HuH-7.5 (cell line): ENCODE measurements at places on chromosomes 3 and 15.
A peak's percentile ranks its signal among the peaks of the same experiment; 100 is the strongest.

- no peak for DNase-seq
These were observed 96.6 kb upstream of the FLNB start for GRCh38 chr3:57911593-57911992.

DNA sequence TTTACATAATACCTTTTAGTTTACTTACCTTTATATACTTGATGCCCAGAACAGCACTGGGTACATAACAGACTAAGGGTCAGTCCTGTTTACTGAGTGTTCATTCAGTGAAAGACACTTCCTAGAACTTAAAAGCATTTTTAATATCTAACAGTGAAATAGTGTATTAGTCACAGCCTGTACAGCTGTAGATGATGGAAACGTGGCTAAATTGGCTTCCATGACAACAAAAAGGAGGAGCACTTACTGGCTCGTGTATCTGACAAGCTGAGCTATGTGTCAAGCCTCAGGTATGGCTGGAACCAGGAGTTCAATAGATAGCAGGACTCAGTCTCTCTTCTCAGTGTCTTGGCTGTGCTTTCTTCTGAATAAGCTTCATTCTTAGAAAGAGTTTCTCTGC, 40.2 kb downstream of the CMTM8 start:
- DNase-seq, result no peak

DNA sequence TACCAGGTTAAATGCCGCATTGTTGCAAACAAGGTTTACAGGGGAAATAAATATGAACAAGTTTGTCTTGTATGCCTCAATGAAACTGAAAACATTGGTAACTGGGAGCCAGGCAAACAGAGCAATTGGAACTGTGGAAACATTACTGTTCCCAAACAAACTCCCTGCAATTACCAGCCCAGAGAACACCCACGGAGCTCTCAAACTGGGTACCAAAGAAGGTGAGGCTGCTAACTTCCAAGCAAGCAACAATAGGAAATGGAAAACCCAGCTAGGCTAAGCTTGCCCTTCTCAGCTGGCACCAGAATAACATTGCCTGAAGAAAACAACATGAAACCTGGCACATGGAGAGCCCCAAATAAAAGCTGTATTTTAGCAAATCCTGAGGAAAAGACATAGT, 218.9 kb upstream of the THRB start:
- DNase-seq, result no peak

- DNase-seq, result no peak
These were observed 215.4 kb downstream of the THSD4 start for GRCh38 chr15:71330638-71331162.

- no peak for DNase-seq
These were observed 33.3 kb downstream of the TLE3 start for GRCh38 chr15:70064441-70064840.

DNA sequence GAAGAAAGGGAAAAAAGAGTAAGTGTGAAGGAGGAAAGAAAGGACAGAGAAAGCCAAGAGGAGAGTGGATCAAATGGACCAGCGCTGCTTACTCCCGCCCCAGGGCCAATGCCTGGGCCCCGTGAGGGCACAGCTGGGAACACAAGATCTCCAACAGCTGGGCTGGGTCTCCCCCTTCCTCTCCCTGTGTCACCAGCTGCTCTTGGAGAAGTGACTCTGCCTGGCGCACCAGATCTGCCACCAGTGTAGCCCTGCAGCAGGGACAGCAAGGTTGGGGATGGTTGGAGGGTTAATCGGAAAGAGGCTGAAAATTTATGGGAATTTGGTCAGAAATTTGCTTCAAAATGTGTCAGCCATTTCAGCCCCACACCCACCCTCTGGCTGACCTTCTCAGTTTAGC, 8.4 kb downstream of the CDAN1 start:
- no peak for DNase-seq

GRCh38 chr15:92958105-92958504, 58.0 kb downstream of the CHD2 start:
- DNase-seq, result no peak

DNA sequence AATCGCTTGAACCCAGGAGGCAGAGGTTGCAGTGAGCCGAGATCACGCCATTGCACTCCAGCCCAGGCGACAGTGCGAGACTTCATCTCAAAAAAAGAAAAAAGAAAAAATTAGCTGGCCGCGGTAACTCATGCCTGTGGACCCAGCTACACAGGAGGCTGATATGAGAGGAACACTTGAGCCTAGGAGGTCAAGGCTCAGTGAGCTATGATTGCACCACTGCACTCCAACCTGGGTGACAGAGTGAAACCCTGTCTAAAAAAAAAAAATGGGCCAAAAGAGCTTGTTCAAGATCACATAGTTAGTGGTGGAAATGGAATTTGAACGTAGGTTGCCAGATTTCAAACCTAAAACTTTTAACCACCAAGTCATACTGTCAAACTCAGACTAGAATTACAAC, 46.2 kb upstream of the PPP4R2 start:
- DNase-seq, result no peak

- no peak for DNase-seq
These were observed 36.5 kb upstream of the HACD2 start for GRCh38 chr3:123621186-123621849.

DNA sequence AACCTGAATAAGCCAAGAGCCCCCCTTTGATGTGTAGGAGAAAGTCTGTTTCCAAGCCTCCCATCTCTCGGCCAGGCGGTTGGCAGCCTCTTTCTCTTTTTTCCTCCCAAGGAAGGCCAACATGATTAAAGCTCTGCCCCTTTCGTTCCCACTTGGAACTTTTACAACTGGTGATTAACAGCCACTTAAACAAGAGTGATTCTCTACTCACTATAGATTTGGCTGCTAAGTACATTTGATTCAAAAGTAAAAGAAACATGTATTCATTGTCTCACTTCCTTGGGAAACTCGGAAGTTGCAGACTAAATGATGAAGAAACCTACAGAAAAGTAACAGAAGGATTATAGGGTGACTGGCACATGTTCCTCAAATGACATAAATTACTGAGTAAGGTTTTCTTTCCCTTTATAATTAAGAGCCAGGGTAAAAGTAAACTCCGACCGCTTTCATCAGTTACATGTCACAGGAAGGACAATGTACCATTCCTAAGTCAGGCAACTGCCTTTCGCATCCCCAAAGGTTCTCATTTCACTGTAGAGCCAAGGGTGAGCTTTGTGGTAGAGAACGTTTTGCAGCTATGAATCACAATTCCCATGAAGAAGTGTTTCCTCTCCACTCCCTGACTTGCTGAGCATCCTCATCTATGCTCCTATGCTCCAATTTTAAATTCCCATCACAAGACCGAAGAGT, 72.7 kb downstream of the MB21D2 start:
- no peak for DNase-seq

DNA sequence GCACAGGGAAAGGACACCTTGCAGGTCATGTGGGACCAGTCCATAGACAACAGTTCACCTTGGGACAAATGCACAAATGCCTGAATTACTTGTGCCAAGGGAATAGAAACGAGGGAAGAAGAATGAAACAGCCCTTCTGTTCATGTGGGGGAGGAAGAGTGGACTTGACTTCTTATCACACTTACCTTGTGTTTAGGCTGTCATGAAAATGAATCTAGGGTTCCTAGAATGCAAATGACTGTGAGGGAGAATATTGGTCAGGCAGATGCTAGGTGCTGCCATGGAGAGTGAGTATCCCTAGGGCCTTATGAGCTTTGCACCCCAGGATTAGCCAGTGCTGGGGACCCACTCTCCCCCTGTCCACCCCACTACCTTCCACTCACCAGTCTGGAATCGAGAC, 11.0 kb upstream of the PRKAR2A start:
- no peak for DNase-seq

DNA sequence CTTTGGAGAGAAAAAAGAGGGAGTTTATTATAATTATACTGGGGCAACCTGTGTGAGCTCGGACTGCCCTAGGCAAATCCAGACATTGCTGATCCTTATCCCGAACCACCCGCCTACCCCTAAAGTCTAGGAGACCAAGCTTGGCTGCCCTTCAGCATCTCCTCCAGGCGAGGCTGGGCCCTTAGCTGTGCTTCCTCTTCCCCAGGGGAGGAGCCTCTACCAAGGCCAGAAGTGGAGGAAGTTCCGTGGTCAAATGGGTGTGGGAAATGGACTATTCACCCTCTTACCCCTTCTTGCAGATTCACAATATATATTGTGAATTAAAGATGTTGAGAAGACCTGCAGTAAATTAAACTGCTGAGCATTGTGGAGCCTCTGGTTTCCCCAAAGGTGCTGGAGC, 158.3 kb upstream of the HES1 start:
- no peak for DNase-seq

DNA sequence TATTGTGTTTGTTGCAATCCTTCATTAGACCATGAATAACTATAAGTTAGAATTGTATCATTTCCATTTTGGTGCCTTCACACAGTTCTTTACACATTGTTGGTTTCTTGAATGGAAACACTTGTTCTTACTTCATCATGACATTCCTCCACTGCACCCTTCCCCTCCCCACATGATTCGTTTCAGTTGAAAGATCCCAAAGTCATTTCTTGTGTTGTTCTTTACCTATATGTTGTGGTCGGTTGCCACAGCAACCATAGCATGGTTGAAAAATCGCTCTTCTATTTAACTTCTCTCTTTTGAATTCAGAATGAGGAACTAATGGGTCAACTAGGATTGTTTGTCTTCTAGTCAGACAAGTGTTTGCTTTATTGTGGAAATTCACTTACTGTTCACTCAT, 103.3 kb downstream of the IL1RAP start:
- DNase-seq, result no peak

DNA sequence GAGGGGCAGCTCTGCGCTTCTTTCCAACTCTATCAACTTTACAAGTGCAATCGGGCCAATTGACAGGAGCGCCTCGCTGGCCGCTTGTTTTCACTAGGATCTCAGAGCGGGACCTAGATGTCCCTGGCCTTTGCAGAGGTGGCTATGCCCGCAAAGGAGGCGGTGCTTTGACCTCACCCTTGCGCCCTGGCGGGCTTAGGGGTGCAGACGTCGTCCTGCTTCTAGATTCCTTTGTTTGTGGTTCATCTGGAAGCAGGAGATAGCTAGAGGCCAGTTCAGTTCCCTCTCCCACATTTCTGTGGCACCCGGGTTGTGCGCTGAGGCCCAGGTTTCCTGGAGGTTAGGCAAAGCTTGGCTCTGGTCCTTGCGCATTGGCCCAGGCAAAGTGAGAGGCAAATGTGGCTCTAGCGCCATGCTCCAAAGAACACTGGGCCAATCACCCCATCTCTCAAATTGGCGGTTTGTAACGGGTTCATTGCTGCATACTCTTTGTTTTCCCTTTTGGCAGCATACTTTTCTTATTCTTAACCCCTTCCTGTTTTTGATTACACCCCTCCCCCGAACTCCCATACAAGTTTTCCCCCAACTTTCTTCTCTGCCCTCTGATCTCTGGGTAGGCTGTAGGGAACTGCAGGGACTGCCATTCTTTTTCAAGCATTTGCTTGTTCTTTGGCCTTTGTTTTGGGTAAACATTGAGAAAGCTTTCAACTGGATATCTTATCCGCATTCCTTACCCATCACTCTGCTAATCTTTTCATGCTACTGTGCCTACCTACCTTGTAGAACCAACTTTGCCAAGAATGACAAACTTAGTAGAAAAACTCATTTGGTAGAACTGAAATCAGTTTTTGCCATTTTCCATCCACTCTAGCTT, 1.4 kb downstream of the PPM1L start:
- DNase-seq, result no peak

- DNase-seq, result no peak
These were observed 12.4 kb upstream of the WNT7A start for GRCh38 chr3:13892304-13892703.

DNA sequence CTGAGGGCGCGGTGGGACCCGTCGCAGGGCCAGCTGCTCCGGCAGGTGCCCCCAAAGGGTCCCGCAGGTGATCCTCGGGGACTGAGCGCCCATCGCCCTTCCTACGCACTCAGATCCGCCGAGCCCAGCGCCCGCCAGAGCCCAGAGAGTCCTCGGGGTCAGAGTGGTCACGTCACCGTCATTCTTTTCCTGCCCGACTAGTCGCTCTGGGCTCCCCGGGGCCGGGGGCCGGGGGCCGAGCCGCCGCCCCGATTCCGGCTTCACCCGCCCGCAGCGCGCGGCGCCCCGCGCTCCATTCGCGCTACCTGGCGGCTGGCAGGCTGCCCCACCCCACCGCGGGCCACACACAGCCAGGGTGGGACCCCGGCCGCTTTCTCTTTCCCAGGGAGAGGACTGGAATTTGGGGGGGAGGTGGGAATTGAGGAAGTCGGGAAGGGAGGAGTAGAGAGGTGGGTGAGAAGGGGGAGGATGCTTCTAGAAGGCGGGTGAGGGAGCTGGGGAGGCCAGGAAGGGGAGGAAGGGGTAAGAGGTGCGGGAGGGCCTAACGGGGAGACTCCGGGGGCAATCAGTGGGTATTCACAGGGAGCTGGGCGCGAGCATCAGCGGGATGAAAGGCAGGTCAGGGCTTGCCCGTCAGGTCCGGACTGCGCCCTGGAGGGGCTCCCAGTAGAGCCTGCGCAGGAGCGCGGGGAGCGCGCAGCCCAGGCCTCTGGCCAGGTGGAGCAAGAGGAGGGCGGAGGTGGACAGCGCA, 36.1 kb upstream of the EPHB3 start:
- no peak for DNase-seq

GRCh38 chr15:38699633-38700230, 135.1 kb upstream of the RASGRP1 start:
- DNase-seq, result peak; percentile 22

GRCh38 chr3:88661433-88661824, 446.0 kb upstream of the EPHA3 start:
- no peak for DNase-seq

- DNase-seq, result no peak
These were observed 240.1 kb upstream of the ZPLD1 start for GRCh38 chr3:102194760-102195159.

- DNase-seq, result no peak
These were observed 53.3 kb downstream of the SLC7A14 start for GRCh38 chr3:170532573-170532972.

DNA sequence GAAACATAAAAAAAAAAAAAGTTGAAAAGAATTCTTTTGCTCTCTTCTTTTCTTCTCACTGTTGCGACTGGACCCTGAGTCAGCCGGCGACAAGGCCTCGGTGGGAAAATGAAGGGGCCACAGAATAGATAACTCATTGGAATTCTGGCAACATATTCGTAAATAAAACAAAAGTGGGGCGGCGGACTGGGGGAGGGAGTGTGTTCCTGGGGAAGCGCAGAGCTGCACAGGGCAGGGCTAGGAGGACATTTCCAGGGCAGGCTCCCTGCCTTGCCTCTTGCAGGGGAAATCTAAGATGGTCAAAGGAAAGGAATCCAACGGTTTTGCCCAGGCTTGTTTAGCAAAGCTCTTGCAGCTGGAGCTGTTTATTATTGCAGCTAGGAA, 1042.8 kb upstream of the NR2F2 start:
- no peak for DNase-seq

DNA sequence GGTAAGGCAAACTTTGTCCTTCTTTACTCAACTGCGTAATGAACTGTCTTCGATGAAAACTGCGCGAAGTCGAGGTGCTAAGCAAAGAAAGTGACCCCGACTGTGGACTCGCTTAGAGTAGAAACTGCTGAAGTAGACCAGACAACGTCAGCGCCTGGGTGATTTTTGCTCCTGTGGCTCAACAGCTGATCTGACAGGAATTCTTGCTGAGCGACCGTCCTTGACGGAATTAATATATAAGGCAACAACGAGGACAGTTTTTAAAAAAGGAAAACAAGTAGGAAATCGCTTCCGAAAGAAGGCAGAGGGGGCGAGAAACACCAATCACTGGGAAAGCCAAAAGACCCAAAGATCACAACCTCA, 541 bp downstream of the RPS27L start:
- peak; percentile 16 for DNase-seq

GRCh38 chr15:73127302-73127936, 75.2 kb downstream of the NEO1 start:
- peak; percentile 10 for DNase-seq

GRCh38 chr3:196220587-196220986, 4.3 kb downstream of the SLC51A start:
- DNase-seq, result no peak

- no peak for DNase-seq
These were observed 8.9 kb upstream of the LRRC2 start for GRCh38 chr3:46574881-46575576.
